CMK (cell line): ENCODE measurements at places on chromosomes 11 and 22.

DNA sequence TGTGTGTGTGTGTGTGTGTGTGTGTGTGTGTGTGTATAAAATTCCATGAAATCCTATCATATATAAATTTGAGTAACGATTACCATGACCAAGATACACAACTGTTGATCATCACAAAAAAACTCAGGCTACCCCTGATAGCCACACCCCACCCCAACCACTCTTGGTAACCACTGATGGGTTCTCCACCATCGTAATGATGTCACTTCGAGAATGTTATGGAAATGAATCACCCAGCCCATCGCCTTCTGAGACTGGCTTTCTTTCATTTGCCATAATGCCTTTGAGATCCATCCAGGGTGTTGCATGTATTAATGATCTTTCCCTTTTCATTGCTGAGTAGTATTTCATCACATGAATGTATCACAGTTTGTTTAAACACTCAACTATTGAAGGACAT is 496.0 kb downstream of the MIAT start:
- DNase-seq: no peak

DNA sequence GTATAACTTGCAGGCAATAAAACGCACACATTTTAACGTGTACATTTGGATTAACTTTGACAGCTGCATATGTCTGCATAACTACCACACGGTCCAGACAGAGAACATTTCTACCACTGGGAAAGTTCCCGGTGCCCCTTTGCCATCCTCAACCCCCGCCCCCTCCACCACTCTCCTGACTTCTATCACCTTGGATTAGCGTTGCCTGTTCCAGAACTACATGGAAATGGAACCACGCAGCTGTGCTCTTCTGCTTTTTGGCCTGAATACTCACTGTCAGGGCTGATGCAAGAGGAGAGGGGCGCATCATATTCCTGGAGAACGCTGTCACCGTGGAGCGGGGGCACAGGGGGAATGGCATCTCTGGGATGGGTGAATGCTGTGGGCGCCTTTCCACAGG is 62.1 kb downstream of the LRP5 start:
- no peak for DNase-seq

GRCh38 chr22:24066260-24066659 is 55.2 kb downstream of the CABIN1 start:
- no peak for DNase-seq

DNA sequence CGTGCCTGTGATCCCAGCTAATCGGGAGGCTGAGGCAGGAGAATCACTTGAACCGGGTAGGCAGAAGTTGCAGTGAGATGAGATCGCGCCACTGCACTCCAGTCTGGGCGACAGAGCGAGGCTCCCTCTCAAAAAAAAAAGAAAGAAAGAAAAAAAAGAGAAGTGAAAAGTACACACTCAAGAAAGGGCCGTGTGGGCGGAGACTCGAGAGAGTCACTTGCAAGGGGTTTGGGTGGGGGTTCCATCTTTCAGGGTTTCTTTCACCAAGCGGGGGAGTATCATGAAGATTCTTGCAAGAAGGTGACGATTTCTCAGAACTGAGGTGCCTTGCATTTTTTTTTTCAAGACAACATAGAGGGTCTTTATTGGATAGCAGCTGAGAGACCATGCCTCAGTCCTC is 4.0 kb upstream of the IFITM5 start:
- no peak for DNase-seq

- peak; percentile 85 for DNase-seq
These were observed at the start of the genes CCDC82 and JRKL for GRCh38 chr11:96389720-96390487. Gene CCDC82, minus strand, starts transcription at chr11:96389912. Its CDS starts 5,165 bp downstream, at chr11:96384747. Gene JRKL, plus strand, starts transcription at chr11:96390013. Its CDS starts 637 bp downstream, at chr11:96390650.

GRCh38 chr11:70669871-70670675 is 271.7 kb downstream of the CTTN start:
- DNase-seq: no peak

GRCh38 chr11:9774591-9775397 is 110.9 kb downstream of the SWAP70 start:
- no peak for DNase-seq

GRCh38 chr11:1335264-1335810 is 25.9 kb upstream of the TOLLIP start:
- no peak for DNase-seq

DNA sequence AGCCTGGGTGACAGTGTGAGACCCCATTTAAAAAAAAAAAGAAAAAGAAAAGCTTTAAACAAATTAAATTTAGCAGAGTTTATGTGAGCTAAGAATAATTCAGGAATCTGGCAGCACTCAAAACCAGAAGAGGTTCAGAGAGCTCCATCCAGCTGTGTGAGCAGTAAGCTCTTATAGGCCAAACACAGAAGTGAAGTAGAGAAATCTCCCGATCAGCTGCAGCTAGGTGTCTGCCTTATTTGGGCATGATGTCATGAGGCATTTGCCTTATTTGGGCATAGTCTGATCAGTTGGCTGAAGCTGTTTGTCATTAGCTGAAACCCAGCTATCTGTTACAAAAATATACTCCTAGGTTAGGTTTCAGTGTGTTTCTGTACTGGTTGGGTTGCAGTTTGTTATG is 8.2 kb downstream of the MS4A15 start:
- DNase-seq: no peak

- DNase-seq: no peak
These were observed 851.3 kb downstream of the TBC1D22A start for GRCh38 chr22:47613606-47614350.

DNA sequence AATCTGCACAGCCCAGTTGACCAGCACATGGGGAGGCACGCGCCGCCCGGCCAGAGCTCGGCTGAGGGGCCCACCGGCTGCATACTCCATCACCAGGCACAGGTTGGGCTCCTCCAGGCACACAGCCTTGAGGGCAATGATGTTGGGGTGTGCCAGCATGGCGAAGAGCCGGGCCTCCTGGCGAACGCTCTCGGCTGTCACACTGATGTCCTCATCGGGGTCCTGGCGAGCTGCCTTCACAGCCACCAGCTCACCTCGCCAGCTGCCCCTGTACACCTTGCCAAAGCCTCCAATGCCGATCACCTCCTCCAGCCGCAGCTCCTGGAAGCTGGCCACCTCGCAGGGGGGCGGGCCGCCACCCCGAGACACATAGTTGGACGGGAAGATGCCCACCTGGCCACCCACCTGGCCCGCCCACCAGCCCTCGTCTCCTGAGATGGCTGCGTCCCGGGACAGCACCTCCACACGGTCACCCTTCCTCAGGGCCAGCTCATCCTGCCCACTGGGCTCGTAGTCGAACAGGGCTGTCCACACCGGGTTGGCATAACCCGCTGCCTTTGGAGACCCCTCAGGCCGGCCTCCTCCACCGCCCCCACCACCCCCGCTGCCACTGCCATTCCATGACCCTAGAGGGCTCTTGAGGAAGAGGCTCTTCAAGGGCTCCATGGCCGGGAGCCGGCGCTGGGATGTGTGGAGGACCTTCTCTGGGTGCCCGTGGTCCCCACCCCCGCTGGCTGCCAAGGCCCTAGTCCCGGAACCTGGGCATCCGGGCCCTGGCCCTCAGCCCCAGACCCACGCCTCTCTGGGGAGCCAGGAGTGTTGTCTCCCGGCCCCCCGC is 711 bp downstream of the MAP3K11 start:
- no peak for DNase-seq

GRCh38 chr11:10366568-10367331 is 61.9 kb downstream of the ADM start:
- peak; percentile 88 for DNase-seq

DNA sequence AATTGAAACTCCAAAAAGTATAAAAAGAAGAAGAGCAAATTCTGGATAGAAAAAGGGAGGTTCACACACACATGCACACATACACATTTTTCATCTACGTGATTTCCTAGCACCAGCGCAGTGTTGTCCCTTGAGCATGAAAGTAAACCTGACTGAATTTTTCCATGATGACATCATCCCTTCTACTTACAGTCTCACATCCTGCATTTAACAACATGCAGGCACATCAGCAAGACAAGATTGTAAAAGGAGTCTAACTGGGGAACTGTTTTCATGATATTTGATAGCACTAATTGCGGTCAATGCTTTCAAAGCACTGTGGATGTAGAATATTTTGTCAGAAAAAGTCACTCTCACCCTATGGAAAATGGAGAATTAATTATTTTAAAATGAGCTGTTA is 36.6 kb downstream of the GAS2 start:
- no peak for DNase-seq

DNA sequence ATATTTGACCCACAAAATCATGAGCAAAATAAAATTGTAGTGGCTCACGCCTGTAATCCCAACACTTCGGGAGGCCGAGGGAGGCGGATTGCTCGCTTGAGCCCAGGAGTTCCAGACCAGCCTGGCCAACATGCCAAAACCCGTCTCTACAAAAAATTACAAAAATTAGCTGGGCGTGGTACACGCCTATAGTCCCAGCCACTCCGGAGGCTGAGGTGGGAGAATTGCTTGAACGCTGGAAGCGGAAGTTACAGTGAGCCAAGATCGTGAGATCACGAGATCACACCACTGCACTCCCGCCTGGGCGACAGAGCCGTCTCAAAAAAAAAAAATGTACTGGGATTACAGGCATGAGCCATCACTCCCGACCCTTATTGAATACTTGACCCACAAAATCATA is 2.0 kb upstream of the RRAS2 start:
- no peak for DNase-seq

- DNase-seq: no peak
These were observed 15.2 kb upstream of the PLAAT3 start for GRCh38 chr11:63629426-63629825.

- peak; percentile 57 for DNase-seq
These were observed 10.8 kb downstream of the RIBC2 start for GRCh38 chr22:45424241-45424731.

DNA sequence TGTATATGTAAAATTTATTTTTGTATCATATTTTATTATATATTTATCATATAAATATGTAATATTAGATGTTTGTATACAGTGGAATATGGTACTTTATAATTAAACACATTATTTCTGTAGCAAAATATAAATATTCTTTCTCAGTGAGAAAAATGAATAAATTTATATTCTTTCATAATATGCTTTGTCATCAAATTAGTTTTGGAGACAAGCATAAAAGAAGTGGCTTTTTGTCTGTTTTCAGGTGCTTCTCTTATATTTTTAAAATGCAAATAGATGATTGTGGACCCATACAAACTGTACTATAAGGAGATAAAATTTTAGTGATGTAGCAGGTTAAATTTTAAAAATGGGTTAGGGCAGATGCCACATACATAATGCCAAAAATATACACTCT is 222.4 kb upstream of the CNTN5 start:
- DNase-seq: no peak

DNA sequence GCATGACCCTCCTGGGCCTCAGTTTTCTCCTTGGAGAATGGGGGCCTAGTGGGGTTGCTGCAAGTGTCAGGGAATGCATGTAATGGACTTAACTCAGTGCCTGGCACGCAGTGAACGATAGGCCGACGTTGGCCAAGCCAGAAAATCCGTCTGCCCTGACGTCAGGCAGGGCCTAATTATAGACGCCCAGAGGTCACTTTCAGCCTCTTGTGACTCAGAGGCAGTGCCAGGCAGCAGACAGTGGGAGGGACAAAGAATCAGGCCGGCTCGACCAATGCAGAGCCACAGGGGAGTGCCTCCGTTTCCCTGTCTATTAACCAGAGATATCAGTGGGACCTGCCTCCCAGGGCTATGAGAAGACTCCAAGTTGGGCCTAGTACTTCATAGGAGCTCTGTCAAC is 115.0 kb downstream of the MN1 start:
- no peak for DNase-seq

DNA sequence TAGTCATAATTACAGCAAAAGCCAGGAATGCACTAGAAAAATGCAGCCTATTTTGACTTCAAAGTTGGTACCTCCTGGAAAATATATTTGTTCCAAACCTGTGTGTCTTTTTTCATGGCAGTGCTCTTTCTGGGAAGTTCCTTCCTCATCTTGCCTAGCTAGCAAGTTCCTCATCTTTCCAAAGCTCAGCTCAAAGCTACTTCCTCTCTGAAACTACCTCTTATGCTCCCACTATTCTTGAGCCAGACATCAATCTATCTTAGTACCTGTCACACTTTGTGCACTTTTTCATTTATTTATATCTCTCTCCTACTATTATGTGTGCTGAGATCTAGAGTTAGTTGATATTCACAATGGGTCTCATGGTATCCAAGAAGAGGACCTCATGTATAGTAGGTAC is 191.6 kb upstream of the CCDC90B start:
- DNase-seq: no peak

DNA sequence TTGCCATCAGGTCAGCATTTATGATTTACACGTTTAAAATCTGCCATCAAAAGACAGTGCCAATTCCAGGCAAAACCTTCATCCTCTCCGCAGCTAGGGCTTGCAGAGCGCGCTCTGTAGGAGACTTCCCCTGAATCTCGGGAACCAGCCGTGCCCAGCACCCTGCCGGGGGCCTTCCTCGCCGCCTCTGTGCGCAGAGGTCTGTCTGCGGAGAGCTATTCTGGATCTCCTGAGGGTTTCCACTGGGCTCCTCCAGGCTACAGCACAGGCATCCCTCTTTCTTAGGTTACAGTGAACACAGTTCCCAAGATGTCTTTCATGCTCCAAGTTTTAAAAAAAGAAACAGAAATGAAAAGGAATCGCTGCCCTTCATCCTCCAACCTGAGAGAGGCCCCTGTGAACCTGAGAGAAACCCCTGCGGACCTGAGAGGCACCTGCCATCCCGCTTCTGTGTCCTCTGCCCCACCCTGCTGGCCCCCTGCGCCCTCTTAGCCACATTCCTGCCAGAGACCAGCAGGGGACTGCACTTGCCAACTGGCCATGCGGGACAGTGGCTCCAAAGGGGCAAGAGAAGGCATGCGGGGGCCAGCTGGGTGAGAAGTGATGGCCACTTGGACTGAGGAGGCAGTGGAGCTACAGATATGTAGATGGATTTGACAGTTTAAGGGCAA is 16.1 kb downstream of the TP53AIP1 start:
- no peak for DNase-seq

DNA sequence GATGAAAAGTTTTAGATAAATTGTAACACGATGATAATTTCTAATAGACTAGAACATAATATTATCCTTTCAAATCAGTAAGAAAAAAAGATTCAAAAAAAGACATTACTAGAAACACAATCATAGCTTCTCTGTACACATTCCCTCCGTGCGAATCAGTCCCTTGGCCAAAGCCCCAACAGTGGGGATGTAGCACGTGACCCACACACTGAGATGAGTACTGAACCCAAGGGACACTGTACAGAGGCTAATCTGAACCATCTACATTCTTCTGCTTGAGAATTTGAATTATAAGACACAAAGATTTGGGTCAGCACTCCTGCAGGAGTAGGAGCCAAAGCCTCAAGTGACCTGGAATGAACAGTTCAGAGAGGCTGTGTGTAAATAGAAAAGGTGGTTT is 353.7 kb downstream of the INSC start:
- DNase-seq: no peak

DNA sequence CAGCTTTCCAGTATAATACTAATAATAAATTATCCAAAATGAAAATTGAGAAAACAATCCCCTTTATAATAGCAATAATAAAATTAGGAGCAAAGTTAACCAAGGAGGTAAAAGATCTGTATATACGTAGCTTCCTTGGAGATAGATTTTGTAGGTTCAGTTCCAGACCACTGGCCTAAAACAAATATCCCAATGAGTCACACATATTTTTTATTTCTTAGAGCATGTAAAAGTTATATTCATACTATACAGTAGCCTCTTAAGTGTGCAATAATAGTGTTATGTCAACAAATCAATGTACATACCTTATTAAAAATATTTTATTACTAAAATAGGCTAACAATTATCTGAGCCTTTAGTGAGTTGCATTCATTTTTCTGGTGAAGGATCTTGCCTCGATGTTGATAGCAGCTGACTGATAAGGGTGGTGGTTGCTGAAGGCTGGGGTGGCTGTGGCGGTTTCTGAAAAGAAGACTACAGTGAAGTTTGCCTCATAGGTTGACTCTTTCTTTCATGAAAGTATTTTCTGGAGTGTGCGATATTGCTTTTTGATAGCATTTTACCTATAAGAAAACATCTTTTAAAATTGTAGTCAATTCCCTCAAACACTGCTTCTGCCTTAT is 178.5 kb downstream of the ARHGAP42 start:
- no peak for DNase-seq
